ENCODE measurements at places on chromosomes 1 and 21. TPM values are rescaled to one million over a fixed set of nuclear protein-coding genes. Genes with fewer than 3 reads are reported as not detected.

Gene TP73
- 7.4 TPM for total RNA-seq

Gene RNU1-3
- total RNA-seq = under 0.01 TPM

Gene VANGL2
- 1.3 TPM for total RNA-seq

Gene ADCY10
- 0.05 TPM for total RNA-seq

Gene HAO2
- not detected for total RNA-seq

Gene FCRL2
- total RNA-seq = not detected

Gene MEX3A
- total RNA-seq = 11.9 TPM

Gene DNASE2B
- total RNA-seq = not detected

Gene KRTAP11-1
- total RNA-seq = not detected

Gene SPRR1A
- not detected for total RNA-seq

Measured in A375 (cell line).